ENCODE measurements at places on chromosomes 2 and 18.

DNA sequence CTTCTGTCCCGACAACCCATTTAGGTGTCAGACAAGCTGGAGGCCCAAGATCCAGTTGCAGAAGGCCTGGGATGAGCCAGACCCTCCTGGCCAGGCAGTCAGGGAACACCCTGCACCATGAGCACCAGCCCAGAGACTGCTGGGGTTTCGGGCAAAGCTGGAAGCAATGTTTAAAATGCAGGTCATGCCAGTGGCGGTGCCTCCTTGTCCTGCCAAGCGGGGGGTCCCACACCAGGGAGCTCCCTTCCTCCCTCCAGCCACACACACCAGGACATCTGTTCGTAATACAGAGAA, 230.2 kb downstream of the ATAD2B start:
- no peak for DNase-seq

GRCh38 chr18:75581336-75582131, 154.0 kb upstream of the SMIM21 start:
- no peak for DNase-seq

GRCh38 chr18:51255693-51256092, 58.2 kb upstream of the MEX3C start:
- no peak for DNase-seq

- no peak for DNase-seq
Measured at GRCh38 chr18:34767601-34768027, 57.5 kb downstream of the DTNA start.

- no peak for DNase-seq
Measured at GRCh38 chr2:190327867-190328572, 8.4 kb upstream of the HIBCH start.

DNA sequence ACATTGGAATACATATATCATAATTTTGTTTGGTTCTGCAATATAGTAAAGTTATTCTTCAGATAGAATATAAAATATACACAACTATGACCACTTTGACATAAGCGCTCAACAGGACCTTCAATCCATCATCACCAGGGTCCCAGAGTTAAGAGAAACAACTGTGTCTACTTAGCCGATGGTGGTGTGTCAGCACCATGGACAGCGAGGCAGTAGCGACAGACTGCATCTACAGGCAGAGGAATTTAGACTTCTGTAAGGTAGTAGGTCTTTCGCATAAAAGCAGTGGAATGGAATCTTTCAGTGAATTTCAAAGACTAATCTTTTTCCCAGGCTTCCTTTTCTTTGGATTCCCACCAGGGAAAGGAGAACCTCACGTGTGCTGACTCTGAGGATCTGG, 20.5 kb upstream of the LRPPRC start:
- no peak for DNase-seq

GRCh38 chr2:78614726-78615125, 410.8 kb upstream of the REG3G start:
- DNase-seq = no peak

GRCh38 chr2:237057893-237058300, 27.8 kb upstream of the COPS8 start:
- DNase-seq = no peak

DNA sequence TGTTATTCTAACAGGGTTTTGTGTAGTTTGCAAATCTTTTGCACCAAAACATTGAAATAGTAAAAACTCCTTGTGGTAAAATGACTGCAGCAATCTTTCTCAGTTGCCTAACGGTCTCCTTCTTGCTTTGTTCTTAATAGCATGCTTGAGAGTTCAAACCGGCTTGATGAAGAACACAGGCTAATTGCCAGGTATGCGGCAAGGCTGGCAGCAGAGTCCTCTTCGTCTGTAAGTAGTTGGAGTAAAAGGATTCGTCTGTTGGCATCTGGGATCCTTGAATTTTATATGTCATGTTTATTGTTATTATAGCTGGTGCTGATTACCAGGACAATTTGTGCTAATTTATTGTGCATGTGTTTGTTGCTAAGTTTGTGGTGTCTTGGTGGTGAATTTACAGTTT, 138.1 kb downstream of the DTNA start:
- no peak for DNase-seq

DNA sequence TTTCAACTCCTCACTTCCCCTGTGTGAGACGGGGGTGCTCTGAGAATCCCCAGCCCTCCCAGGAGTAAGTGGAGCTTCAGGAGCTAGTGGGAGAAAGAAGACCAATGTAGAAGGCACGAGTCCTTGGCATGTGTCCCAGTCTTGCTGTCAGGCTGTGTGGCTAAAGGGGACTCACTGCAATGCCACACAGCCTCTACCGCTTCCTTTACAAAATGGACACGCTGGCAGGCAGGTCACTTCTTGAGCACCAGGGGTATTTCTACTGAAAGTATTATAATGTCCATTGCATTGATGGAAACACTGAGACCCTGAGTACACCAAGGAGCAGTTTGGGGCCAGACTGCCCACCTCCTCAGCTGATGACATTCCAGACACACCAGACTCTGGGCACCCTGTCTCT, 35.8 kb upstream of the MARCO start:
- no peak for DNase-seq

DNA sequence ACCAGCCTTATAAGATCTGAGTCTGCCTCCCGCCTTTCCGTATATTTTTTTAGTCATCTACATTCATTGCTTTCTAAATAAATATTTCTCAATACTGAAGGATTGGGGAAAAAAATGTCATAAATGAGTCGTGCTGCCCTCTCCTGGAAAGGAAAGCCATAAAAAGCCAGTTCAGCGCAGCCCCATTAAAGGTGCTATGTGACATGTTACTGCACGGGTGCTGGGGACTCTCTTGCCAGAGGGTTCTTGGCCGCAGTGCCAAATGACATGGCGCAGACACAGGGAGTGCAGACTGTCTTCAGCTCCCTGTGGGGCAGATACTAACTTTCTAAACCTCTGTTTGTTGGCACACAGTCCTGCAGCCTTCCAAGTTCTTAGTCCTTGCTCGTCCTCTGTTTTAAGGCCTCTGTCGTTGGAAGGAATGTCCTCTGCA, 53.7 kb upstream of the MAP3K20 start:
- no peak for DNase-seq

DNA sequence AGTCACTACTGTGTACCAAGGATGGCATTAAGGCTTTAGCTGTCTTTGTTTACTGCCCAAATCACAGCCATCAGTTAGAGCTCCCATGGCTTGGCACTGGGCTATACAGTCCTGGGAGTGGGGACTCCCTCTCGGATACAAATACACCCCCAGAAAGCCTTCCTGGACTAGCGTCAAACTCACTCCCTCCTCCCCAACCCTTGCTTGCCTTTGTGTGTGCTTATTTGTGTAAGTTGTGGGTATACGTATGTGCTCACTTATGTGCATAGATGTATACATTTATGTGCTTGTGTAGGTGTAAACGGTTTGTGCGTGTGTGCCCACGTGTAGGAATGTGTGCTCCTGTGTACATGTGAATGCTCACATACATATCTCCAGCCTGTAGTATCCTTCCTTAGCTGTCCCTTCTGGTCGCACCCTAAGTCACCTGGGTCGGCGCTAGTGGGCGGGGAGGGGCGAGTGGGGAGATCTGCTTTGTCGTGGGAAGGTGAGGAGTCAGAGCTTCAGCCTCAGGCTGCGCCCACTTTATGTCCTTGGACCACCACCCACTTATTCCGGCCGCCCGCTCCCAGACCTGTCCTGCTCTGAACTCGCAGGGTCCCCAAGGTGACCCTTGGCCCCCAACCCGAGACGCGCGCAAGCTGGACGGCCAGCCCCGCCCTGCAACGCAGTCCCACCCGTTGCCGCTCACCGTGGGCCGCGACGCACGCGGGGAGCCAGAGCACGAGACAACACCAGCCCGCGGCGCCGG, 461 bp downstream of the PRADC1 start:
- no peak for DNase-seq

DNA sequence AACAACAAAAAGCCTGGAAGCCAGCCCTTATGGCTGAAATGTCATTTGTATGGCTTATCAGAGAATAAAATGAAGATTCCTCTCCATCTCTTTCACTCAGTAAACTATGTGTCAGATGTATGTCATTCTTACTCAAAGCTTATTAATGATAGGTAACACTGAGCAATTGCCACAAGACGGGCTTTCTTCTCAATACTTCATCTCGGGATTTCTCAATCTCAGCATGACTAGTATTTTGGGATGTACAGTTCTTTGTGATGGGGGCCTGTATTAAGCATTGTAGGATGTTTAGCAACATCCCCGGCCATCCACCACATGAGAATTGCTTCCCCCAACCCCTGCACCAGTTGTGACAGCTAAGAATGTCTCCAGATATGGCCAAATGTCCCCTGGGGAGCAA, 80.2 kb downstream of the MREG start:
- no peak for DNase-seq

- DNase-seq = no peak
Measured at GRCh38 chr18:7633171-7633570, 66.1 kb downstream of the PTPRM start.

DNA sequence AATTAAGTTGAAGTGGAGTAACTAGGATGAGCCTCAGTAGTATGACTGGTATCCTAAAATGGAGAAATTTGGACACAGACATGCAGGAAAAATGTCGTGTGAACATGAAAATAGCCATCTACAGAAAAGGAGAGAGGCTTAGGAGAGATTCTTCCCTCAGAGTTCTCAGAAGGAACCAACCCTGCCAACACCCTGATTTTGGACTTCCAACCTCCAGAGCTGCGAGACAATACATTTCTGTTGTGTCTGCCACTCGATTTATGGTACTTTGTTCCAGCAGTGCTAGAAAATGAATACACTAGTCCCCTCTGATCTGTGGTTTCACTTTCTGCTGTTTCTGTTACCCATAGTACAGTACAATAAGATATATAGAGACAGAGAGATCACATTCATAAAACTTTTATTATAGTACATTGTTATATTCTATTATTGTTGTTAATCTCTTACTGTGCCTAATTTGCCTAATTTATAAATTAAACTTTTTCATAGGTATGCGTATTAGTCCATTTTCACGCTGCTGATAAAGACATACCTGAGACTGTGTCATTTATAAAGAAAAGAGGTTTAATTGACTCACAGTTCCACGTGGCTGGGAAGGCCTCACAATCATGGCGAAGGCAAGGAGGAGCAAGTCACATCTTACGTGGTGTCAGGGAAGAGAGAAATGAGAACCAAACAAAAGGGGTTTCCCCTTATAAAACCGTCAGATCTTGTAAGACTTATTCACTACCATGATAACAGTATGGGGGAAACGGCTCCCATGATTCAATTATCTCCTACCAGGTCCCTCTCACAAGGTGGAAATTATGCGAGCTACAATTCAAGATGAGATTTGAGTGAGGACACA, 41.3 kb downstream of the PLEKHA3 start:
- DNase-seq = no peak

DNA sequence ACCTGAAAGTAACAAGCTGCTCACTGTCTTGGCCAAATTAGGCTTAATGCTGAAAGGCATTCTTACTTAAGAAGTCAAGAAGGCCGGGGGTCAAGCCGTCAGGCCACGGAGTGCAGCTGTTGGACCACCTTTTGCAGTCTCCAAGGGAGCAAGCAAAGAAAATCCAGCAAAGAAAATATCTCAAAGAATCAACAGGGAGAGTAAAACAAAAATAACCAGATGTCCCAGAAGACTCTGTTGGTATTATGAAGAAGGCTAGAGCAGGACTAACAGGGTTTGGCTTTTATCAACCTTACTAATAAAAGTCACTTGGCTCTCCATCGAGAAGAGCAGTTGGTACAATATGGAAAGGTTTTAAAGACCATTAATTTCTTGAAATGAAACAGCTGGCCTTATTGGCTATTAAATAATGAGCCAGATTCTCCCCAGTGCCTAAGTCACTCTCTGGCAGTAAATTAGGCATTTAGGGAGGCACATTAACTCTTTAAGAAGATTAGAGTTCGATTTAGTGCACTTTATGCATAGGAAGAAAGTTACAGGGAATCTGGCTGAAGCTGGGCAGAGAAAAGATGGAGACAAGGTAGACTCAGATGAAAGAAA, 110.8 kb upstream of the NRP2 start:
- DNase-seq = no peak

DNA sequence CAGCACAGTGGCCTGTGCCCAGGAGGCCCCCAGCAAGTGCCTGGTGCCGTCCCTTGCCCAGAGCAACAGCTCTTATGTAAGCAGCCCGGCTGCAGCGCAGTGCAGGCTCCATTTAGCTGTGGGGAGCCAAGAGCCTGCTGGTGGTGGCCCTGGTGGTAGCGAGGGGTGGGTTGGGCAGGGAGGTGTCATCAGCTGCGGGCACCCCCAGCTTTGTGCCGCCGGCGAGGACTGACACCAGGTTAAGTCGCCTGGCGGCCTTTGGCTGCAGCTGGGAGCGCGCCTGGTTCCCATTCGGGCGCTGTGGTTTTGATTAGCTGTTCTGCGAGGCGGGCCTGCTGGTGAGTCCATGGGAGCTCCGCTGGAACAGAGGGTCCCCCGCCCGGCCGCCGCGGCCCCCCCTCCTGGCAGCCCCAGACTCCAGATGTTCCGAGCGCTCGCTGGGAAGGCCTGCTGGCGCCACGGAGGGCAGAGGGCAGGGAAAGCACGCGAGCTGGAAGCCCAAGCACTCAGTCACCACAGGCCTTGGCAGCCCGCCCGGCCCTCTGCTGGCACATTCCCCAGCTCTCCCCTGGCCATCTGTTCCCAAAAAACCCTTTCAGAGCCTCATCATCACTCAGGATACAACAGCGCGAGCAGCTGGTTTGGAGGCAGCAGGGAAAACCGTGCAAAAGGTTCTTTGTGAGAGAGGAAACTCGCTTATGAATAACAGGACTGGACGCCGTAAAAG, 18.4 kb downstream of the ATOH8 start:
- peak; percentile 98 for DNase-seq

DNA sequence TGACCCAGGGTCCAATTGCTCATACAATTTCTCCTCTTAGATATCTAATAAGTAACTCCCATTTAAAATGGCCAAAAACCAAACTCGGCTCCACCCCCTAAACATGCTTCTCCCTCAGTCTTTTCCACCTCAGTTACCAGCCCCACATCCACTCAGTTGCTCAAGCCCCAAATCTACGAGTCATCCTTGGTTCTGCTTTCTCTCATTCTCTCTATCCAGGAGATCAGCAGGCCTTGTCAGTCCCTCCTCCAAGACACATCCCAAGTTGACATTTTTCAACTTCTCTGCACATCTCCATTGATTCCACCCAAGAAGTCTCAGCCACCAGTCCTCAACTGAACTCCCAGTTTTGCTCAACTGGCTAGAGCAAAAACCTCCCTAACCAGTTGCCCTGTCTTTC, 40.5 kb upstream of the RTN4 start:
- DNase-seq = no peak

DNA sequence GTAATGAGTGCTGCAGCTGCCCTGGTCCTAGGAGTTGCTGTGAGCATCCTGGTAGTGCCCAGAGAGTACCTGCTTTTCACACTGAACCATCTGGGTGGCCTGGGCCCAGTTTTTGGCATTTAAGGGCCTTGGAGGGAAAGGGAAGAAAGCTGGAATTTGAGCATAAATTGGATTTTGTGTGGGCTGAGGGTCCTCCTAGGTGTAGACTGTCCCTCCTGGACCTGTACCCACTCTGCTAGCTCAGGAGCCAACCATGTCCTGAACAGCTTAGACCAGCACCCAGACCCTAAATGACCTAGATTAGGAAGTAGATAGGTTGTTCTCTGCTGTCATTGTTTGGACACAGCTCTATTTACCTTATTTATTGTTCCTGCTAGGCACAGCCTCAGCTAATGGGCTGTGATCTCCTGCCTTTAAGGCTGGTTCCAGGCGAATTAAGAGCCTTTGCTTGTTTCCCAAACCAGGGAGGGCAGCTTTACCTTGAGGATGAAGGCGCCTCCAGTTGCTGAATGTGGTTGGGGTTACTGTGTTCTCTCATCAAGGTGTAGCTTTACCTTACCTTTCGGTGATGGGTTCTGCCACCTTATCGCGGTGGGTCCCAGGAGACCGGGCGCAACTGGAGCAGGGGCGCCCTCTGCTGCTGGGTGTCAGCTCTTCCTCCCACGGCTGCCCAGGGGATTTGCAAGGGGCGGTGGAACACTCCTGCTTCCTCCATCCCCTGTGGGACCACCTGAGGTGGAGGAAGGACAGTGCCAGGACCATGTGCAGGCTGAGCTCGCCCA, 34.4 kb downstream of the ITGA6 start:
- peak; percentile 68 for DNase-seq

Data from Right ventricle myocardium inferior (tissue), 1 donor.